ENCODE measurements at places on chromosomes 3 and 15.

- no peak for DNase-seq
Observed at GRCh38 chr15:93372865-93373223, 283.8 kb upstream of the RGMA start.

DNA sequence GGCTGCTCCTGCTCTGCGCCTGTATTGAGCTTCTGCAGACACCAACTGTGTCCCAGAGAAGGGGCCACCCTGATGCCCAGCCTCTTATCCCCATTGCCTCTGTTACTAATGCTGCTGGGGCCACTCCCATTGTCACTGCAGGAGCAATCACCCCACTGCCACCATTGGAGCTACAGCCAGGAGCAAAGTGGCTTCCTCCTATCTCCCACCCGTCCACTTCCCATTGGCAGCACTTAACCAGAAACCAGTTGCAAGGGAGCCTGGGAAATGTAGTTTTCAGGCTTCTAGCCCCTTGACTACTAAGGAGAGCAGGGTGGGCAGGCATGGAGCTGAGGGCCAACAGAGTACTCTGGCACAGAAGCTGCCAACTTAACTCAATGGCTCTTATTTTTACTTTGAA, 55.9 kb upstream of the KLF13 start:
- DNase-seq, result no peak

GRCh38 chr3:72465853-72466252, 382.4 kb downstream of the SHQ1 start:
- DNase-seq, result no peak

DNA sequence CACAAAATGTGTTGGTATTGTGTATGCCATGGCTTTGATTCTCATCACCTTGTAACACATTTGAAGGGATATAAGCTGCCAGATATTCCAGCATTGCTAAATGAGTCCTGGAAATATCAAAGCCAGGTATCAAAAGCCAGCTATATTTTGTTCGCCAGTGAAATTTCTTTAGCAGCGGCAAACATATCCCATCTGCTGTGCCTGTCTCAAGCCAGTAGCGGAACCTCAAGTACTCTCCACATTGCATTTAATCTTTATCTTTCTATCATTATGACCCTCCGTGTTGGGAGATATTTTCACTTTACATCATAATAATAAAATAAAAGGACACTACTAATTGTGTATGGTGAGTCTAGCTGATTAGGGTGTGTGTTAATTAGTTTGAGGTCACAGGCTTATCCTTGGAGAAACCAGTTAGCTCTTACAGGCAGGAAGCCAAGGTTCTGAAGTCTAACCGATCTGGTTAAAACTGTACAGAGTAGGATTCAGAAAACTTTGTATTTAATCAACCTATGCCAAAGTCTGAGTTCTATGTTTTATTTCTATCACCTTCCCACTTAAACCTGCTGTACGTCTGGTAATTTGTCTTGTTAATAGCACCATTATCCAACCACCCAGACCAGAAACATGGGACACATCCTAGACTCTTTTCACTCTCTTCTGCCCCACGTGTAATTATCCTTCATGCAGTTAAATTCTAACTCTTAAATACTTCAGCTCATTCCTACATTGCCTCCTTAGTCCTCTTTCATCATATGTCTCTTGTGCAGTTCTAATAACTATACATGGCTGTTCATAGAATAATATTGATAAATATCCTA, 14.5 kb downstream of the TIPARP start:
- no peak for DNase-seq

DNA sequence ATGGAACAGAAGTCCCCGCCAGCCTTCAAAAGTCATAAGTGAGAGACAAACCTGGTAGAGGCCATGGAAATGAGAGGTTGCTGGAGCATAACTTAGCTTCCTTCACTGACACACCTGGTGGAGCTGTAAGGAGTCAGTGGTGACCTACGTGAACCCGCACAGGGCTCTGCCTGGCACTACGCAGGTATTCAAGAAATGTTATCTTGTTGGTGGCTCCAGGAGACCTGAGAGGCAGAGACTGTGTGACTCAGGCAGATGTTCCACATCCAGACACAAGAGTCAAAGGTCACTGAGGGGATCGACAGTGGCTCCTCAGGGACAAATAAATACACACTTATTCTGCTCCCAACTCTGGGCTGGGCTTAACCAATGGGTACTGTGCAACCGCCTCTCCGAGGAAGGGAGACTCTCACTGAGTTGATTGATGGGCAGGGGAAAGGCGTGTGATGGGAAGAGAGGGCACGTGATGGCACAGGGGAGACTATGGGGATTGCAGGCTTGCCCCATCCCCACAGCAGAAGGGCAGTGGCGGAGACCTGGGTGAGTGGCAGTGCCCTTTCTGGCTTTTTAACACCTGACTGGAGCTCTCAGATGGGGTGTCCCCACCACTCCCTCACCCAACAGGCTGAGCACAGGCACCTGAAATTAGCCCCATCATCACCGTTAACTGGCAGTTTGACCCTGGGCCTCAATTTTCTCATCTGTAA, 111.7 kb upstream of the SMAD3 start:
- no peak for DNase-seq

- DNase-seq, result no peak
Observed at GRCh38 chr3:9201266-9201665, 48.2 kb downstream of the SRGAP3 start.

DNA sequence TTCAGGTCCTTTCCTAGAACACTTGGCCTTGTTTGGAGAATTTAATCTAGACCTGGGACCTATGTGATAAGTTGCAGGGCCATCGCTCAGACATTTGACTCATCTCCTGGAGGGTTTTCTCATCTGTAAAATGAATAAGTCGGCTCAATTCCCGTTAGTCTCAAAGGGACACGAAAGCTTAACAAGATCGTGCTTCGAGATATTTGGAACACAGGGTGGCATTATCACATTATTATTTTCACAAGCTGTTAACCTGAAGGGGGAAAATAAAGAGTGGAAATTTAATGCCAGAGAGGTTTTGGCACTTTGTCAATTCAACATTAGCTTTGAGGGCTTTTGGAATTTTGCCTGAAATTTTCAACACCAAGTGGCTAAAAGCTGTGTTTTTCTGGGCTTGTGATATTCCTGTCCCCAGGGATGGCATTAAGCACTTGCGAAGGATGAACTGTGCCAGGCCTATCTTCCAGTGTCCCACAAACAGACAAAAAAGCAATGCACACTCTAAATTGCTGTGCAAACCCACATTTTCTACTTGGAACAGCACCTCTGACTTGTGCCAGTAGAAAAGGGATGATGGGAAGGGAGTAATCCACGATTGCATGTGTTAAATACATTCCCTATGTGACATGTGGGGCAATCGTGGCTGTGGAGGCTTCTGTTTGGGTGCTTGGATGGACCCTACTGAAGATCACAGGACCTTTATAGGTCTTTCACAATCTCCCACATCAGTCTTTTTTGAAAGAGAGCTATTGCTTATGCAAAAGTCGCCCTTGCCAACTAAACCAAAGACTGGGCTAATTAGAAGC, 478.7 kb downstream of the MFSD1 start:
- DNase-seq, result no peak

GRCh38 chr15:47383801-47384200, 333.5 kb upstream of the SEMA6D start:
- DNase-seq, result no peak

DNA sequence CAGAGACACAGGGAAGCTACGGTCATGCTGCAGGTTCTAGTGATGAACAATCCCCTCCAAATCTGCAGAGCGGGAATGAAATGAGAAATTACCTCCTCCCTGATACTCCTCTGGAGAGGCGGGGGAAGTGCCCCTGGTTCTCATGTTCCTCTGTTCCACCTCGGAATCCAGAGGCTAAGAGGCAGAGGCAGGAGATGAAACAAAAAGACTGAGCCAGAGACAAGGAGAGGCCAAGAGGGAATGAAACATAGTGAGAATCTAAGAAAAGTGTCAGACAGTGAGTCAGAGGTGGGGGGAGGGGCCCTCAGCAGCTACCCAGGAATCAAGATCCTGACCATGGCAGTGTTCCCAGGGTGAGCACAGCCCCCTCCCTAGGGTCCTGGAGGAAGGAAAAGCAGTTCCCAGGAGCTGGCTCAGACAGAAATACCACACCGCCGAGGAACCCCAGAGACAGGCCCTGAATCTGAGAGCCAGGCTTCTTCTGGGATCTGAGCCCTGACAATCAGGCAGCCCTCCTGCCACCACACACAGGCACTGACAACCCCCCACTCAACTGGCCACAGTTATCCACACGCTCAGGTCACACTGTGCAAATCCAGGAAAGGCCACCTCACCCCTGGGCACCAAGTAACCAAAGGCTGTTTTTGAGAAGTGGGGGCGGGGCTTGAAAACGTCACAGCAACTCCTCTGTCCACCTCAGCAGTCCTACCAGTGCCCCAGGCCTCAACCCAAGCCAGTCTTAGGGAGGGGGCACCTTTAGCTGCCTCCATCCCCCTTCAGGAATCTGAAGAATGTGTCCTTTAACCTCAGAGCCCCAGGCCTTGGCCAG, 2.4 kb downstream of the CSRNP1 start:
- DNase-seq, result peak; percentile 95

DNA sequence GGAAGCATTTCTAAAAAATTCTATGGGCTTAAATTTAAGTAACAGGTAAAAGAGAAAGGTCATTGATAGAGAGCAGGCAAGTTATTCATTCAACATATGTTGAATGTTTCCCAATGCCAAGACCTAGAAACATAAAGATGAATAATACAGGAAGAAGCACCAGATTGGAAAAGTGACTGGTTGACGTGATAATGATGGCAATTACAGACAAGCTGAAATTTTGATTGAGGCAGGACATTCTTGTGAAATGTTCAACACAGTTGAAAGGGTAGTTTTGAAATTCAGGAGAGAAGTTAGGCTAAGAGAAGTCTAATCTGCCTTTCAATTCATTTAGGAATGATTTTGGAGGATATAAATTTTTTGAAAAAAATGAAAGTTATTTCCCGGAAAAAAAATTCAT, 536.3 kb upstream of the NAALADL2 start:
- DNase-seq, result no peak

GRCh38 chr3:13353506-13353905, 66.6 kb downstream of the NUP210 start:
- DNase-seq, result no peak
